ENCODE measurements at places on chromosomes 16 and 17. TPM values are rescaled to one million over a fixed set of nuclear protein-coding genes. Genes with fewer than 3 reads are reported as not detected.

Gene MYH8
- not detected for total RNA-seq

Gene UMOD
- total RNA-seq = not detected

Gene SREBF1
- total RNA-seq = 72.5 TPM

Gene CBFA2T3
- total RNA-seq = not detected

Gene OR2C1
- total RNA-seq = not detected

Gene FASN
- total RNA-seq = 54.7 TPM

Gene PHOSPHO1
- not detected for total RNA-seq

Gene PDE6G
- not detected for total RNA-seq

- DNase-seq = no peak
Observed at GRCh38 chr16:53090286-53090590, 35.4 kb downstream of the CHD9 start.

- no peak for DNase-seq
Observed at GRCh38 chr16:52498328-52499059, 48.4 kb downstream of the TOX3 start.

DNA sequence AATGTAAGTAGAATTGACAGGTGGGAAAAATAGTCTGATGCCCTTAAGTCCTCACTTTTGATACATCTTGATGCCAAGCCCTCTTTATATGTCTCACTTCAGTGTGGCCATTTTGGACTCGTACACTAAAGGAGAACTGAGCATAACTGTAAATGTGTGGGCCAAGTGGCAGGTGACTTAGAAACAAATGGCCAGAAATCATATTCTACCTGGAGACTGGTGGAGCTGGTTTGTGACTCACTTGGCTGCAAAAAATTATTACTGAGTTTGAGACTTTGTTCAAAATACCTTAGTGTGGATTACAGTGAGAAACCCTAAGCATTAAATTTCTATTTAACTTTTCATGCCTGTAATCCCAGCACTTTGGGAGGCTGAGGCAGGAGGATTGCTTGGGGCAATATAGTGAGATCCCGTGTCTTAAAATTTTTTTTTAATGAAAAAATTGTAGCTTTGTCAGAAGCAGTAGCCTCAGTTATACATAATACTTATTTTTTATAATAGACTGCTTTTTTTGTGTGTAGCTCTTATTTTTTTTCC, 5.0 kb downstream of the HAPSTR1 start:
- no peak for DNase-seq

- DNase-seq = peak; percentile 9
Observed at GRCh38 chr17:3885970-3886369, 6.9 kb downstream of the CAMKK1 start.

DNA sequence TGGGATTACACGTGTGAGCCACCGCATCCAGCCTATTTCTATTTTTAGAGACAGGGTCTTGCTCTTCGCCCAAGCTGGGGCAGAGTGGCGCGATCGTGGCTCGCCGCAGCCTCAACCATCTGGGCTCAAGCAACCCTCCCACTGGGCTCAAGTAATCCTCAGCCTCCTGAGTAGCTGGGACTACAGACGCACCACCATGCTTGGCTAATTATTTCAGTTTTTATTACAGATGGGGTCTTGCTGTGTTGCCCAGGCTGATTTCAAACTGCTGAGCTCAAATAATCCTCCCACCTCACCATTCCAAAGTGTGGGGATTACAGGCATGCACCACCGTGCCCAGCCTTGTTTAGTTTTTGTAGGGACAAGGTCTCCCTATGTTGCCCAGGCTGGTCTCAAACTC, 53.8 kb downstream of the CCDC57 start:
- no peak for DNase-seq

GRCh38 chr16:68973611-68974120, 130.3 kb downstream of the TANGO6 start:
- DNase-seq = no peak

- DNase-seq = no peak
Observed at GRCh38 chr17:33164169-33164881, 128.8 kb downstream of the ASIC2 start.

GRCh38 chr17:7283471-7284216, 2.1 kb downstream of the SLC2A4 start:
- DNase-seq = no peak

DNA sequence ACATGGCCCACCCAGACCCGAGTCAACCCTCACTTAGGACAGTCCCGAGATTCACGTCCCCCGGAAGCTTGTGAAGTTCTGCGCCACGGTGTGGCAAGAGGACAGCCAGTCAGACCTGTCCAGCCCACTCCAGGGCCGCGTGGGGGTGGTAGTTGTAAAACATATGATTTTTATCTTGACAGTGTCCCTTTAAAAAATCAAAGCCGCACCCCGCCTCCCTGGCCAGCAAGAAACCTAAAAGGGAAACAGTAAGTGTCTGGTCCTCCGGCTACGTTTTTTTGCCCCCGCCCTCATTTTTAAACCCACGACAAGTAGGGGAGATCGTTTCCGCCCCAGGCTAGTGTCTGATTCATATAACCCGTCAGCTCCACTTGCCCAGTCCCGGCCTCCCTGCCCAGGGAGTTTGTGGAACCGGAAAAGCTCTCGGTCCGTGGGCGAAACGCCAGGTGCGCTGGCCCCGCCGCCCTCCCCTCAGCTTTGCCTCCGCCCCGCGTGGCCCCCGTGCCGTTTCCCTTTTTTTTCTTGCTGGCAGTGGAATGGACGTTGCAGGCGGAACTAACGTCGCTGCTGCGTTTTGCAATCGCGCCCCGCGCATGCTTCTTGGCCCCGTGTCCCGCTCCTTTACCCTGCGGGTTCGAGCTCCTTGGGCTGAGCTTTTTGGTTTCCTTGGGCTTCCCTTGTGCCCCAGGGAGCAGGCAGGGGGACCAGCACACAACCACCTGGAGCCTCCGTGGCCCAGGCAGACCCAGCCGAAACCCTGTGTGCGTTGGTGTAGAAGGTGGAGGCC, 13.3 kb upstream of the NUDT16L1 start:
- no peak for DNase-seq

DNA sequence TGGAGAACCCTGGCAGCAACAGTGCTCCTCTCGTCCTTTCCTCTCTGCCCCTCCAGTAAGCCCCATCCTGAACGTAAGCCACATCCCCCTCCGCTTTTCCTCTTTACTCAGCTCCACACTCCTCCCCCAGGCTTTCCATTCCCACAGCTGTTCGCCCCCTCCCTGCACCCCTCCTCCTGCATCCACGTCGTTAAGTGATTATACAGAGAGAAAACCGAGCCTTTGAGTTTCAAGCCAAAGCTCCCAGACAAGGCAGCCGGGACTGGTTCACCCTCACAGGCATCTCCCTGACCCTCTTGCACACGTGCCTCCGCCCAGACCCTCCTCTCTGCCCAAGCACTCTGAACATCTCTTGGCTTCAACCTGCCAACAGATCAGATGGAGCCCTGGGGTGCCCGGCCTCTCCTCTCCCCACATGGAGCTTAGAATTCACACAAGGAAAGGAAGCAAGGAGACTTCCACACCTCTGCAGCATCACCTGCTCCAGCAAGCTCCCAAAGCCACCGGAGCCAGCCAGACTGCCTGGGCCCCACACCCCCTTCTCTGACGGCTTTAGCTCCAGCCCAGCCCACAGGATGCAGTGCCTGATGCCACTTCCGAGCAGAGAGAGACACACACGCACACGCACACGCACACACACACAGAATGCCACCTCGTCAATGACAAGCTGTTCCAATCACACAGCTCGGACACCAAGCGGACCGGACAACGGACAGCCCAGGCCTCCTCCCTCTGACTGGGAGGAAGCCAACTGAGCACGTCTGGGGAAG, 99.9 kb upstream of the CCL2 start:
- DNase-seq = no peak

DNA sequence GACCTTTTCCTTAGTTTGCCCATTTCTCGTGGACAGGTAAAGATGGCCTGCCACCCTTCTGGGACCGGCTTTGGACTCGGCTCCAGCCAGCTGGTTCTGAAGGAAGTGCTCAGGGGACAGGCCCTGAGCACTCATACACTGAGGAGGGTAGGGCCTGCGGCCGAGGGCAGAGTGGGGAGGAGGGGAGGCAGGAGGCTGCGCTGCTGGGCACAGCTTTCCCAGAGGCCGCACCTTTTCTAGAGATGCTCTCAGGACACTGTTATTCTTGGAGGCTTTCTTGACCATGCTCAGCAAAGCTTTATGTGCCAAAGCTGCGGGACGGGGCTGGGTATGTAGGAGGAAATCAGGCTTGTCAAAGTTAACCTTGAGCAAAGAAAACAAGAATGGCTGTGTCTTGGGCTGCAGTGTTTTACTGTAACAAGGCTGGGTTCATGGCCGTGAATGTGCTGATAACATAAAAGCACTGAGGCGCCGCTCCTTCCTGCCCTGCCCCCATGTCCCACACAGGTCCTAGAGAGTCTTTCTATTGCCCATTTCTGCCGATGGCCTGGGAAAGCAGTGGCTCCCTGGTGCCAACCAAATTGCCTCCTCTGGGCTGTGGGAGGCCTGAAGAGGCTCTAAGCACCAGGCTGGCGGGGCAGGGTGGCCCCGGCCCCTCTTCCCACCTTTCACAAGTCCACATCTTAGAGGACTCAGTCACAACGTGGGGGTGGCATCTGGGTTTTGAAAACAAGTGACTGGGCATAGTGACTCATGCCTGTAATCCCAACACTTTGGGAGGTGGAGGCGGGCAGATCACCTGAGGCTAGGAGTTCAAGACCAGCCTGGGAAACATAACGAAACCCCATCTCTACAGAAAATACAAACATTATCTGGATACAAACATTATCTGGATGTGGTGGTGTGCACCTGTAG, 22.3 kb upstream of the TIMP2 start:
- no peak for DNase-seq

- DNase-seq = no peak
Observed at GRCh38 chr16:72162105-72162692, 9.8 kb downstream of the PMFBP1 start.

DNA sequence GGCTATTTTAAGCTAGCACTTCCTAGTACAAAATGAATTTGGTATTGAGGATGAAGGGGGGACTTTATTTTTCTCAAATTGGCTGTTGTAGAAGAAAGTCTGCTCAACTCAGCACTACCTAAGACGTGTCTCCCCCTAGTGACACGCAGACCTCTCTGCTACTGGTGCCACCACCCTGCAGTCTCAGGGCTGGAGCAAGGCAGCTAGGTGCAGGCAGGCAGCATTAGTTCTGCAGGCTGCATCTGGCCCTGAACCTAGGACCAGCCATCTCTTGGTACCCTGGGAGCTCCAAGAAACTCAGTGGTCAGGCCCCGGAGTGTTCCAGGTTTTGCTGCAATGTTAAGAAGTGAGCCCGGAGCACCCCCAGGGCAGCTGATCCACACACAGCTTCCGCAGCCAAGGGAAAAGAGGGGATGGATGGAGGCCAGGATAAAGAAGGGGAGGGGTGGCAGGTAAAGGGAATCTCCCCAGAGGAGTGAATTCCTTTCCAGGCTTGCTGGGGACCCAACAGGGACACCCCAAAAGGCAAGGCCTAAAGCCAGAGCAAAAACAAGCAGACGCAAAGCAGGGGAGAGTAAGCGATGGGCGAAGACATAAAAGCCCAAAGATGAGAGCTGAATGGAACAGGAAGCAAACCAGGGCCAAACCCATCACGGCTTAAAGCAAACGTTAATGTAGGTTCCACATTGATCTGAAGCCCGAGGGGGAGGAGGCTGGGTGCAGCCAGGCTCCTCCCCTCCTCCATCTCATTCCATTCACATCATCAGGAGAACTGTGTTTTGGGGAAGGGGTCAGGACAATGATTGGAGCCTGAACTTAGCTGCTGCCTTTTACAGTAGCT, 200.5 kb downstream of the ZFHX3 start:
- DNase-seq = peak; percentile 33

DNA sequence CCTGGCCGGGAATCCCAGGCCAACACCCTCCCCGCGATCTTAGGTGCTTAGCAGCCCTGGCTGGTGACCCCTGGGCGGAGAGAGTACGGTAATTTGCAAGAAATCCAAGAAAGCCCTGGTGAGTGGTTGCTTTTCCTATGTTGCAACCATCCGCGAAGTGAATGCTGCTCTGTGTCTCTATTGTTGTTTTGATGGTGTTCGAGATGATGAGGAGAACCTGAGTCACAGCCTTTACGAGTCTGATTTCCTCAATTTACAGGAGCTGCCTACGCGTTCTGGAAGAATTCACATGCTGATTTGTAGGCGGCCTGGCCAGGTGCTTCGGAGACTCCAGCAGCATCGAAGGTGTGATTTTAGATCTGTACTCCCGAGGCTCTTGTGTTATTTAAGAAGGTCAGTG, 63.3 kb downstream of the TMEM235 start:
- no peak for DNase-seq

- peak; percentile 85 for DNase-seq
Observed at GRCh38 chr17:44774271-44775135, 15.7 kb downstream of the ADAM11 start.

DNA sequence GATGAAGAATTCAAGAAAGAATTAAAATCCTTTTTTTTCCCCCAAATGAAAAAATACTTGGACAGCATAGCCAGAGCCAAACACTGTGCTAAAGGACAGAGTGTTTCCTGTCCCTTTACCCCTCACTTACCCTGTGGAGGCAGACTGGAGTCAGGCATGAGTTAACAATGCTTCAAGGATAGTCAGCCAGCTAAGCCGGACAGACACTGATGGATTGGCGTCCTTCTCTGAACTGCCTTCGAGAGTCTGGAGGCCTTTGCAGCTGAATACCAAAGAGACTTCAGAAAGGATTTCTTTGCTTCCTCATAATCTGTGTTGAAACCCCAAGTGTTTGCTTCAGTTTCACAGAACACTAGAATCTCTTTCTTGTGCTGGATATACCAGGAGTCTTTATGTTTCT, 4.6 kb downstream of the METTL9 start:
- no peak for DNase-seq

DNA sequence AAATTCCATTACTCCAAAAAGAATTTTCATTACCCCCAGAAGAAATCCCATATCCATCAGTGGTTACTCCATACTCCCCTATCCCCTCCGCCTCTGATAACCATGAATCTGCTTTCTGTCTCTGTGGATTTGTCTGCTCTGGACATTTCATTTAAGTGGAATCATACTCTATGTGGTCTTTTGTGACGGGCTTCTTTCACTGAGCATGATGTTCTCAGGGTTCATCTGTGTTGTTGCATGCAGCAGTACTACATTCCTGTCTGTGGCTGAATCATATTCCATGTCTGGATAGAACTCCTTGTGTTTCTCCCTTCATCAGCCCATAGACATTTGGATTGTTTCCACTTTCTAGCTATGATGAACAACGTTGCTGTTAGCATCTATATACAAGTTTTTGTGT, 59.5 kb upstream of the IRX3 start:
- DNase-seq = no peak

- DNase-seq = no peak
Observed at GRCh38 chr16:81560979-81561657, 116.5 kb downstream of the CMIP start.

- no peak for DNase-seq
Observed at GRCh38 chr17:73165616-73166404, 1.0 kb downstream of the SSTR2 start.

- DNase-seq = no peak
Observed at GRCh38 chr16:17972460-17972943, 364.0 kb downstream of the NPIPA8 start.
